ENCODE measurements at places on chromosomes 6 and 20. TPM values are rescaled to one million over a fixed set of nuclear protein-coding genes. Genes with fewer than 3 reads are reported as not detected.

- no peak overlapping the region for H3K27ac ChIP-seq
- H3K4me3 ChIP-seq = no peak overlapping the region
- H3K36me3 ChIP-seq = peaks cover 29% of the 10 kb centered on the region
- peaks cover 27% of the 10 kb centered on the region for H3K27me3 ChIP-seq
- DNase-seq = no peak
- no peaks in the 10 kb centered on the region for H3K4me1 ChIP-seq
Measured at GRCh38 chr6:24646771-24647170, 780 bp upstream of the KIAA0319 start.

DNA sequence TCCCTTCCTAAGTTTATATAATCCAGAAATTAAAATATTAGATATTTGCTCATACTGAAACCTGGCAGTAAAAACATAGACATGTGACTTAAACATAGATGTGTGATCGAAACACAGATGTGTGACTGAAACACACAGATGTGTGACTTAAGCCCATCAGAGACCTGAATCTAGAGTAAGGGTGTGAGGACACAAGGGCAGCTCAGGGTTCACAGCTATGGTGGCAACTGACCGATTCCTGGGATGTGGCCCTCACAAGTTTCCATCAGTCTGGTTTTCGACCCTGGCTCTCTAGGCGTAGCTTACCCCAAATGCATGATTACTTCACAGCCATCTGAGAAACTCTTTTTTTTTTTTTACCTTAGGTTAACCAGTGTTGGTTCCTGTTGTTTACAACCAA lies 137.0 kb downstream of the NRN1 start:
- no peak for DNase-seq
- H3K27me3 ChIP-seq = no peaks in the 10 kb centered on the region
- no peak overlapping the region for H3K4me3 ChIP-seq
- no peaks in the 10 kb centered on the region for H3K36me3 ChIP-seq

DNA sequence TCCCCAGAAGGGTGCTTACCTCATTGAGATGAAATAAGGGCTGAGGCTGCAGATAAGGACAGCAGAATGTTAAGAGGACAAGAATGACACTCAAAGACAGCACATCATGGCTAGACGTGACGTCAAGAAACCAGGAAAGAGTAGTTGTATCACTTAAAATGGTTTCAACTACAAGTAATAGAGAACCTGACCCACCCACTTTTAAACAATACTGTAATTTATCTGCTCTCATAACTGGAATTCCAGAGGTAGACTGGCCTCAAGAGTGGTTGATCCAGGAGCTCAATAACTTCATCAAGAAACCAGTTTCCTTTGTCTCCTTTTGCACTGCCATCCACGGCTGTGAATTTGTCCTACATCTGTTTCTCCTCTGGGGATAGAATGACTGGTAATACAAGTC lies 187.1 kb downstream of the EYA4 start:
- no peak for DNase-seq
- no peak overlapping the region for H3K27ac ChIP-seq
- H3K4me1 ChIP-seq = no peaks in the 10 kb centered on the region
- H3K4me3 ChIP-seq = no peak overlapping the region
- H3K36me3 ChIP-seq = no peaks in the 10 kb centered on the region
- H3K27me3 ChIP-seq = no peaks in the 10 kb centered on the region

ARFGEF3 gene
- 6.9 TPM for polyA plus RNA-seq

RAB44 gene
- 0.06 TPM for polyA plus RNA-seq
